ENCODE measurements at places on chromosomes 2 and 18.

GRCh38 chr2:30254685-30255001 lies 23.3 kb downstream of the LBH start:
- no peak for DNase-seq

- no peak for DNase-seq
Observed at GRCh38 chr2:145741181-145741580, 1221.3 kb upstream of the ZEB2 start.

DNA sequence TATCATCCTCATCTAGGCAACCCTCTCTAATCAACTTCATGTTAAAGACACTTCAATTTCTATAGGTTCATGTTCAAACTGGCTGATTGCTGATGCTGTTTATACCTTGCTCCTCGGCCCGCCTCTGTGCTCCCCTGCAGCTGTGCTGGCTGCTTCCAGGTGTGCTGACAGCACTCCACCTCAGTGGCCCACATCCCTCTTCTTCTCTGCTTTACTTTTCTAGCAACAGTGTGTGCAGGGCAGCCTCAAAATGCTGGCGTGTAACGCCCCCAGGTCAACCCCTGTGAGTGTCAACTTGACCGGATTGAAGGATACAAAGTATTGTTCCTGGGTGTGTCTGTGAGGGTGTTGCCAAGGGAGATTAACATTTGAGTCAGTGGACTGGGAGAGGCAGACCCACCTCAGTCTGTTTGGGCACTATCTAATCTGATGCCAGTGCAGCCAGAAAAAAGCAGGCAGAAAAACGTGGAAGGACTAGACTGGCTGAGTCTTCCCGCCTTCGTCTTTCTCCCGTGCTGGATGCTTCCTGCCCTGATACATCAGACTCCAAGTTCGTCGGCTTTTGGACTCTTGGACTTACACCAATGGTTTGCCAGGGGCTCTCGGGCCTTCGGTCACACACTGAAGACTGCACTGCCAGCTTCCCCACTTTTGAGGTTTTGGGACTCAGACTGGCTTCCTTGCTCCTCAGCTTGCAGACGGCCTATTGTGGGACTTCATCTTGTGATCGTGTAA lies 94.7 kb downstream of the COL6A3 start:
- no peak for DNase-seq

DNA sequence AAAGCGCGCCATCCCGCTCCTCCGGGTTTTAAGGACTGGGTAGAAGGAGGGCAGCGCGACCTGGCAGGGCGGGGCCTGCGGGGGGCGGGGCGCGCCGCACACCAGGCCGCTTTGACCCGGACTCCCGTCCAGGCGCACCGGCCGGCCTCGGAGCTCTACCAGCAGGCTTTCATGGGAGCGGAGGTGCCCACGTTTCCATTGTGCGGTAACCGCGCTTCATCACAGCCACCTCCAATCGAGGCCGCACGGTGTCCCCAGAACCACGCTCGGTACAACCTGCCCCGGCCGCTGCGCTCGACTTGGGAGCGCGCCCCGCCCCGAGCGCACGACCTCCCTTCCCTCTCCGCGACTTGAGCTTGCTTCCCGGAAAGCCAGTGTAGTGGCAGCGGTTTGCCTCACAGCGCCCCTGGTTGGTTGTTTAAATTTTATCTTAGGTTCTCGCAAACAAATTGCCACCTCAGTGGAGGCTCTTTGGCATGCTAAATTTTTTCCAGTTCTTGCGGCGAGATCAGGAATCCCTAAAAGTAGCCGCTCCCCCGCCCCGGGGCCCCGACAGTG lies 280 bp upstream of the CYP1B1 start:
- no peak for DNase-seq

DNA sequence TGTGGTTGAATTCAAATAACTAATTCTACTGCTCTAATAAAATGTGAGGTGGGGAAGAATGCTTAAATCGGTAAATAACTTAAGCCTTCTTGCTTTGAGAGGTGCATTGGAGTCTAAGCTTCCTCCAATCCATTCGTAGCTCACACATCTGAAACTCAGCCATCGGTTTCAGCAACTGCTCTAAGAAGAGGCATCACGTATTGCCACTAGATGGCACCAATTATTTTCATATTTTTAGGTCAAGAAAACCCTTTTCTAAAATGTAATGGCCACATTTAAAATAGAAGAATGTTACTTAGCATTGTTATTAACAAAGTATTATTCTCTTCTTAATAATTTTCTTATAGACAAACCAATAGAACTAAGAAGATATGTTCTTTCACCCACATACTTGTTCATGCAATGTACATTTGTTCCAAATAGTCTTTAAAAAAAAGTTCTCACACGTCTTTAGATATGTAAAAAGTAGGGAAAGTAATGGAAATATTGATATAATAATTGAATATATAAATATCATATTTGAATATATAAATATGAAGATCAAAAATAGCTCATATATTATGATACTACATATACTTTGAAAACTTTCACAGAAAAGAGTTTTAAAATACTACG lies 229.8 kb downstream of the CCDC178 start:
- DNase-seq: no peak

GRCh38 chr18:33132657-33133056 lies 307.9 kb downstream of the CCDC178 start:
- no peak for DNase-seq

- no peak for DNase-seq
Observed at GRCh38 chr2:134275058-134275862, 21.4 kb downstream of the MGAT5 start.

Measured in activated T-helper 9 cell treated with anti-CD3 and anti-CD28 coated beads, Interleukin-2, amount 50 U/mL, for 16 hours (primary cell).